ENCODE measurements at places on chromosomes 4 and X.
A peak's percentile ranks its signal among the peaks of the same experiment; 100 is the strongest.

DNA sequence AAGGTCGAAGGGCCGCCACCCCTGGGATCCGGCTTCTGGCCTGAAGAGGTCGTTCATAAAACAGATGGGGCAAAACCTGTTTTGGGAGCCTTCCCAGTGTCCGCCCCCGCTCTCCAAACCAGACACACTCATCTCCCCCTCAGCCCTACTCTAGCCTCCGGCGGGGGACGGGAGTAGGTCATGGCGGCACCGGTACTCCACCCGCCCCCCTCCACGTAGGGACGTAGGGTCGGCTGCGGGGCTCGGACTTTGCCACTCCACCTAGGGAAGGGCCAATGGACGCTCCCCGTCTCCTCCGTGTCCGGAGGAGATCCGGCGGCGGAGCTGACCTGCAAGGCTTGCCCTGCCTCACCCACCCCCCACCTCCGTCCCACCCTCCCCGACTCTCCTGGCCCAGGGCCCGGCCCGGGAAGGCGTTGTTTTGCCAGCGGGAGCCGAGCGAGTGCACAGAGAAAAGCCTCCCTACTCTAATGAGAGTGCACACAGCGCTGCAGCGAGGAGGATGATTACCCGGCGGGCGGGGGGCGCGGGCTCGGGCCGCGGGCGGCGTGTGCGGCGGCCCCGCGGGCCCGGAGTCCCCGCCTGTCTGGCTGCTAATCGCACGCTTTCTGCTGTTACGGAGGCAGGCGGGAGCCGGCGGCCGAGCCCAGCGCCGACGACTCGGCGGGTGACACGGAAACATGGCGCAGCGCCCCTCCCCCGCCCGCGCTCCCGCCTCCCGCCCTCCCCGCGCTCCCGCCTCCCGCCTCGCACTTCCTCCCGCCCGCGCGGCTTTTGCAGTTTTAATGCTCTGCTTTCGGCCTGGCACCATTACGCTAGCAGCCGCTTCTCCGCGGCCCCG is 8.3 kb upstream of the BCOR start:
- peak; percentile 62 for DNase-seq

DNA sequence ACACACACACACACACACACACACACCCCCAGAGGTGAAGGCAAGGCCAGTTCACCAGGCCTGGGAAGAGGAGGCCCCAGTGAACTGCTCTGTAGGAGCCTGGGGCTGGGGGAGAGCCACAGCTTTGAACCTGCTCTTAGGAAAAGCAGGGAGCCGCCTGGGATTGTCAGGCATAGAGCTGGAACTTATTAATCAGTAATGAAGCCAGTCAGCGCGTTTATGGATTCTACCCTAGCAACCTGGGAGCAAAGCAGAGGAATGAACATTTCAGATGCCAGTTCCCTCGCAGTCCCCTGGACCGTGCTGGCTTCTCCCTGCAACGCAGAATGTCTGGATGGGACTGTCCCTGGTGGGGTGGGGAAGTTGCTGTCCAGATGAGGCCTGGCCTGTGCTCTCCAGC is 45.3 kb upstream of the DDX3X start:
- DNase-seq, result no peak

DNA sequence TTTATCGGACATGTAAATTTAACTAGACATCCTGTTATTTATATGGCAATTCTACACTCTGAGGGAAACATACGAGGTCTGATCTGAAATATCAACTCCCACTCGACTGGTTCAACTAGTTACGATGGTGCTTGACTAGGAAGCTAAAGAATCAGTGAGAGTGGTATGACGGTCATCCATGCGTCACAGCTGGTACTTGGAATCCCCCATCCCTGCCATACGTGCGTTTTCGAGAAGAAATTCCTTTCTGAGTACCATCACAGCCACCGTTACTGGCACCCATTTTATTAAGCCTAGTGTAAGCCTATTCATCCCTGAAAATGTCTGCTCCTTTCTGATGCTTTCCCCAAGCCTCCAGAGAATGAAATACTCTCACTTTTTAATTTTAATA is 695 bp upstream of the PIGA start:
- DNase-seq, result peak; percentile 87

DNA sequence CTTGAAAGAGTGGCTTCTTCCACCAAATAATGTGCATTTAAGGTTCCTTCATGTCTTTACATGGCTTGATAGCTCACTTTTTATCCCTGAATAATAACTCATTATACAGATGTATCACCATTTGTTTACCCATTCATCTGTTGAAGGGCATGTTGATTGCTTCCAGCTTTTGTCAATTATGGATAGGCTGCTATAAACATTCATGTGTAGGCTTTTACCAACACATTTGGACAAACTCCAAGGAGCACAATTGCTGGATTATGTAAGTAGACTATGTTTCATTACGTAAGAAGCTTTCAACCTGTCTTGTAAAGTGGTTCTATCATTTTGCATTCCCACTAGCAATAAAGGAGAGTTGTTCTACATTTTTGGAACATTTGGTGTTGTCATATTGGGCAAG is 2637.0 kb downstream of the PCDH7 start:
- DNase-seq, result peak; percentile 9
